Activated gamma-delta T cell treated with Interleukin-2 at 50 U/mL for 16 hours (primary cell): ENCODE measurements at places on chromosomes 13 and 19.

DNA sequence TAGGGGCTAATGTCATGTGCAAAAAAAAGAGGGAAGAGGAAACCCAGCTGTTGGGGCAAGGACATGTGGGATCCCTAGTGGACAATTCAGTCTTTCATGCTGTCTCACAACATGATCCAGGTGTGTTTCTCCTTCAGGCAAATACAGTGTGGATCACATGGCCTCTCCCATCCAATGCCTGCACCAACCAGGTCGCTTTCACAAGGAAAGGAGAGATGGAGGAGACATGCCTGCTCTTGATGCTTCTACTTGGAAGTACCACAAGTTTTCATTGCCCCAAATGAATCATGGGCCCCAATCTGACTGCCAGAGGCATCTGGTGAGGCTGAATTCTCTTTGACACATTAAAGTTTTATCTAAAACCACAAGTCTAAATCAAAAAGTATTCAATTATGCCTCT lies 82.1 kb downstream of the DLEU7 start:
- DNase-seq: no peak

DNA sequence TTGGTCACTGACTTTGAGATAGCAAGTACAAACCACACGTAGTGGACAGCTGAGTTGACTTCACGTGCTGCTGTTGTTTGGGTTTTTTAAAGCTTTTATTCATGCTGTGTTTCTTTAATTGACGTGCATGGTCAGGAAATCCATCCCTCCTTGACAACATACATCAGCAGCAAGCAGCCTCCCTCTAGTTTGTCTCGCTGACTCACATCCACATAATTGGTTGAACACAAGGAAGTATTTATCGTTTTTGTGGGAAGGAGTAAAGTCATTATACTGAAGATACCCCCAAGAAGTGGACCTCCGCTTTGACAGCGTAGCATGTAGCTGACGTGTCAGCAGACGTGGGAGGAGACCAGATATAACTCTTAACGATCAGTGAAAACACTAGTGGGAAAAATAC lies 355.8 kb downstream of the MYO16 start:
- no peak for DNase-seq

GRCh38 chr19:8304841-8305621 lies 3.1 kb downstream of the CD320 start:
- DNase-seq: no peak

DNA sequence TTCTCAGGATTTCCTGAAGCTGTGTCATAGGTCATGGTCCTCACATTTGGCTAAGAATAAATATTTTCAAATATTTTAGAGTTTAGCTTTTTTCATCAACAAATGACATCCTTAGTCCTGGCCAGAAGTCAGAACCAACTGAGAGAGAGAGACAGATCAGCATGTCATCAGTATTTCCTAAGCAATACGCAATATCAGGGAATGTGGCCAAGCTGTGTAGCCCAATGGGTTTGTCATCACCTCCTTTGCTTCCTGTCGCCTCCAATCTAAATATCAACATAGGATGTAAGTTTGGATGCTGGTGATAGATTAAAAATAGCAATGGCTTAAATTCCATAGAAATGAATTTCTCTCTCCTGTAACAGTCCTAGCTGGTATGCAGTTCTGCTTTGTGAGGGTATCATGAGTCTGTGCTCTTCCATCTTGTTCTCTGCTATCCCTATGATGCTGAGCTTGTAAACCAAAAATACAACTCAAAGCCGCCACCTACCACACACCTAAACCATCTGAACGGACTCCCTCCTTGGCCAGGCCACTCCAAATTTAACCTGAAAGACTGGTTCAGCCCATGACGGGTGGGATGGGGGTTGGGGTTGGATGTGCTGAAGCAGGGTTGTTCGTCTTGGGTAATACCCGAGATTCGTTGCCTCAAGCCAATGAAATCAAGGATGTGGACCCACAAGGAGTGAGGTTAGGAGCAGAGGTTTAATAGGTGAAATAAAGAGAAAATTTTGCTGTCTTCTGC lies 10.0 kb upstream of the IGSF23 start:
- DNase-seq: no peak

DNA sequence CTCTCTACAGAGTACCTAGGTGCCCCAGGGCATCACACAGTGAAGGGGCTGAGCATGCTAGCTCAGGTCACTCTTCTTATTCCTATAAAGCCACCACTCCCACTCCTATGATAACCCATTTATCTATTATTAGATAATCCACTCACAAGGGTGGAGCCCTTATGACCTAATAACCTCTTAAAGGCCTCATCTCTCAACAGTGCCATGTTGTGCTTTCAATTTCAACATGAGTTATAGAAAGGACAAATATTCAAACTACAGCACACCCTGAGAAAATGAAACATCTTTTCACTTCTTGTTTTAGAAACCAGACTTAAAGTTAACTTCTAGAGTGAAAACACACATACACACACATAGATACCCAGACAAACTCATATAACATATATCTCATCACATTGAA lies 1494.9 kb upstream of the MIR17HG start:
- DNase-seq: no peak

GRCh38 chr13:86986448-86986847 lies 684.7 kb upstream of the SLITRK5 start:
- no peak for DNase-seq

DNA sequence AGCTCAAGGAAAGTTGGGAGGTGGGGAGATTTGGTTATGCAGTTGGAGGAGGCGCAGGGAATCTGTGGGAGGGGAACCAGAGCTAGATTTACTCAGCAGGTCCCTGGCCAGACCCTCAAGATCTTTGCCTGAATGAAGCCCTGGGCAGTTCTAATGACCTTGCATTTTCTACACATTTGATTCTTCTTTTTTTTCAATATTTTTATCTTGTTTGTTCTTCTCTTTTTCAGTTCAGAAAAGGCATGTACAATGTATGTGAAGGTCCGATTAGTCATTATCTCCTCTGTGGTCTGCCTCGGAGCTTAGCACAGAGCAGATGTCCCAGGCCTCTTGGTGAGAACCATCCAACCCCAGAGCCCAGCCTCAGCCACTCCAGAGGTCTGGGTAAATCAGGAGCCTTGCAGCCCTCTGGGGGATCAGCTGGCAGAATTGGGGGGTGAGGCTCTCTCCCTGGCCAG lies 24.2 kb downstream of the SERP2 start:
- DNase-seq: no peak

- DNase-seq: no peak
These were observed 39.6 kb downstream of the LHFPL6 start for GRCh38 chr13:39563470-39563735.

GRCh38 chr13:110454956-110455355 lies 106.6 kb downstream of the RAB20 start:
- DNase-seq: no peak

DNA sequence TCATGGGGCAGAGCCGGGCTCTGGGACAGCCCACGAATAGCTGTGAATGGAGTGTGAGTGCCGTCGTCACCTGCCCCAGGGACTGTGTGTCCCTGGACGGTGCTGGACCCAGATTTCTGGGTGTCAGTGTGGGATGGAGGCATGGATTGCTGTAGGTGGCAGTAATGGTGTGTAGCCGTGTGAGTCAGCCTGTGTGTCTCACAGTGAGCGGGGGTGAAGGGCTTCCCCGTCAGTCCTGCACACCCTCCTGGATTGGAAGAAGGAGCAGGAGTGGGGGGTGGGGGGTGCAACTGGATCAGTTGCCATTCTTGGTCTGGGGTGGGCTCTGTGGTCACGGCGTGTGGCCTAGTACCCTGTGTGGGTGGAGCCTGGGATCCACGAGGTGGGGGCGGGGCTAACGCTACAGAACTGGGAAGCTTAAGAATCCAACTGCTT lies 6.5 kb upstream of the LTBP4 start:
- DNase-seq: no peak

GRCh38 chr19:53466726-53467484 lies 628 bp upstream of the ZNF813 start:
- no peak for DNase-seq

DNA sequence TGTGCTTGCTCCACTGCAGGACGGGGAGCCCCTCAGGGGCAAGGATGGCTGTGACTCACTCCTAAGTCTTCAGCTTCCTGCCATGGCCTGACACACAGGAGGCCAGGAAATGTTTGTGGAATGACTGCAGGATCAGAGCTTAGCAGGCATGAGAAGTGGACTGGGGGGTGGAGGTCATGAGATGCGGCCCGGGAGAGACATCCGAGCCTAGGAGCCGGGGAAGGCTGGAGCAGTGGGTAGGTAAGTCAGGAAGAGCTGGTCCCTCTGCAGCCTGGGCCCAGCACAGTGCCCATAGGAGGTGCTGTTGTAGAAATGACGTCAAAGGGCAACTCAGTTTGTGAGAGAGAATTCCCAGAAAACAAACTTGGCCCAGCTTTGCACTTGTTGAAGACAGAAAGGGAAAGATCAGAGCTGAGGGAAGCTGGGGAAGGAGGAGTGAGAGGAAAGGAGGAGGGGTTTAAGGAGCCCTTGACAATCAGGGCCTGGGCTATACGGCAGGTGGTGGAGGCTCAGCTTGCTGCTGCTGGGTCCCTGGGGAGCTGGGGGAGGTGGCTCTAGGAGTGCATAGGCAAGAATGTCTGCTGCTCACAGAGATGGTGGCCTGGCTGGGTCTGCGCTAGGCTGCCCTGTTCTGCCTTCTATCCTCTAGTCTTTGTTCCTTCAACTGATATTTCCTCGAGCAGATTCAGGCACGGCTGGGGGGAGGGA lies 18.5 kb downstream of the POU2F2 start:
- no peak for DNase-seq

GRCh38 chr13:106117035-106117434 lies 418.4 kb downstream of the EFNB2 start:
- DNase-seq: no peak

DNA sequence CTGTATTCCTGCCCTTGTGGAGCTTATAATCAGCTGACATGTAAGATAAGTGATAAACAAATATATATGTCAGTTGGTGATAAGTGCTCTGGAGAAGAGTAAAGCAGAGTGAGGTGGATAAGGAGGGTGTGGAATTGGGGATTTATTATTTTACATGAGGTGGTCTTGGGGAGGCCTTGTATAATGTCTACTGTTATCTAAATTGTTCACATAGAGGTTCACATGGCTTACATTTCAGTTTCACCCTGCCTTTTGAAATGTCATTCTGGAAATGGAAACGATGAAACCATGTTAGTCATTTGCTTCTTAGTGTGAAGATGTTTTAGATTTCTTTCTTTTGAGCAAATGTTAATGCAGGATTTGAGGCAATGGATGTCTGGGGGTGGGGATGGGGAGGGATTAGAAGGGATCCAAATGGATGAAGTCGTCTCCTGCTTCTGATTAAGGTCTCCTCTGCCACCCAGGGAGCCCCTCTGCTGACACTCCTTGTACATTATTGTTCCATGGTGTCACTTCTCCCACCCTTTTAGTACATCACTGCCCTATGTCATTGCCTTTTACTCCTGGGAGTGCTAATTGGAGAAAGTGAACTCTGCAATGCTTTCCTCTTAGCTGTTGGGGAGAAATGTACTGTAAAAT lies 14.0 kb downstream of the B3GLCT start:
- no peak for DNase-seq

- DNase-seq: peak; percentile 25
These were observed 626 bp upstream of the BCL3 start for GRCh38 chr19:44747739-44748425.

- no peak for DNase-seq
These were observed 29.2 kb downstream of the XPO4 start for GRCh38 chr13:20873348-20873747.

DNA sequence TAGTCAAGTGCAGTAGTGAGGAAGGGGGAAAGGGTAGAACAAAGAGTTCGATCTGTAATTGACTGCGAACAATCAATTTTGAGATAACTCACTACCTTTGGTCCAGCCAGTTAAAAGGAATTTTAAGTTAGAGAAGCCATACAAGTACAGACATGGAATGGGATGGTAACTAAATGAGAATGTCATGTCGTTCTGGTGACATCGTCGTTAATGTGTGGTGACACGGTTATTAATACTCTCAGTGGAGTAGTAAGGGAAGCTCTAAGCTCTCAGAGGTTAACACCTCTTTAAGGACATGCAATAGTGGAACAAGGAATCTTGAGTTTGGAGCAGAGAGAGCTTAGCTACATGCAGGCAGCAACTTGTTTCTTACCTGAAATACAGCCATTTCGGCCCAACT lies 154.9 kb upstream of the KLF12 start:
- no peak for DNase-seq
